ENCODE measurements at places on chromosomes 7 and 10. TPM values are rescaled to one million over a fixed set of nuclear protein-coding genes. Genes with fewer than 3 reads are reported as not detected.

Gene ZNF365
- total RNA-seq, result 0.35 TPM

Gene ZNF3
- total RNA-seq, result 40.8 TPM

Gene CRHR2
- 0.23 TPM for total RNA-seq

Gene CDH23
- 4.3 TPM for total RNA-seq

Gene SPDYE5
- total RNA-seq, result not detected

Gene OR2A5
- not detected for total RNA-seq

Gene PWWP2B
- 8.6 TPM for total RNA-seq

Gene ARHGAP12
- 49.7 TPM for total RNA-seq

Gene CPEB3
- total RNA-seq, result 1.9 TPM

Gene SSC4D
- 12.7 TPM for total RNA-seq

Gene FXYD4
- total RNA-seq, result not detected

Gene FAM20C
- 24.8 TPM for total RNA-seq

Gene LLCFC1
- not detected for total RNA-seq

Gene MMP21
- total RNA-seq, result not detected

Gene TMEM184A
- total RNA-seq, result 0.66 TPM

Gene CCDC172
- 3.8 TPM for total RNA-seq

Gene RASA4
- total RNA-seq, result 2.4 TPM

Gene RNLS
- 15.2 TPM for total RNA-seq

Gene SLC18A3
- 0.12 TPM for total RNA-seq

Gene IGF2BP3
- 183 TPM for total RNA-seq

Gene PLEKHS1
- not detected for total RNA-seq

Gene TAS2R4
- 4.2 TPM for total RNA-seq

Gene PLXDC2
- 19.4 TPM for total RNA-seq

Gene GTPBP10
- total RNA-seq, result 15.1 TPM

Gene CHST15
- total RNA-seq, result 11.2 TPM

Gene PHYH
- total RNA-seq, result 17.9 TPM

Gene TEX36
- not detected for total RNA-seq

Gene OR2A12
- total RNA-seq, result not detected

Gene POM121
- total RNA-seq, result 39.8 TPM

Gene MRPS24
- total RNA-seq, result 82.9 TPM

Gene SFTPA2
- total RNA-seq, result not detected

Gene HTR7
- 41.0 TPM for total RNA-seq

Gene FFAR4
- total RNA-seq, result not detected

Gene BHLHA15
- 8.3 TPM for total RNA-seq

Gene LBX1
- total RNA-seq, result not detected

Gene GNAI1
- total RNA-seq, result 26.8 TPM

Gene C10orf53
- total RNA-seq, result not detected

Gene TACC2
- 35.9 TPM for total RNA-seq

Gene PRPS1L1
- not detected for total RNA-seq

Gene HOXA11
- total RNA-seq, result not detected

Gene ADAM12
- 0.87 TPM for total RNA-seq

Gene SRRT
- 113 TPM for total RNA-seq

Gene PDE1C
- 0.74 TPM for total RNA-seq

Gene INTS15
- total RNA-seq, result 30.6 TPM

Gene IFIT1B
- total RNA-seq, result not detected

Gene LRRD1
- 0.08 TPM for total RNA-seq

Gene UBE3C
- 76.9 TPM for total RNA-seq

Gene ZNF273
- 33.4 TPM for total RNA-seq

Gene NEUROD6
- total RNA-seq, result not detected

Gene OPN1SW
- not detected for total RNA-seq

Gene PRKCQ
- 27.5 TPM for total RNA-seq

Gene SNCG
- total RNA-seq, result 4.0 TPM

Gene TDRD1
- total RNA-seq, result 1.7 TPM

Gene TRIM74
- not detected for total RNA-seq

Gene TRPV6
- 0.80 TPM for total RNA-seq

Gene TWIST1
- 0.24 TPM for total RNA-seq

Measured in GM23338 (cell line).